HEK293T (cell line): ENCODE measurements at places on chromosomes 3 and 15.
A peak's percentile ranks its signal among the peaks of the same experiment; 100 is the strongest.

DNA sequence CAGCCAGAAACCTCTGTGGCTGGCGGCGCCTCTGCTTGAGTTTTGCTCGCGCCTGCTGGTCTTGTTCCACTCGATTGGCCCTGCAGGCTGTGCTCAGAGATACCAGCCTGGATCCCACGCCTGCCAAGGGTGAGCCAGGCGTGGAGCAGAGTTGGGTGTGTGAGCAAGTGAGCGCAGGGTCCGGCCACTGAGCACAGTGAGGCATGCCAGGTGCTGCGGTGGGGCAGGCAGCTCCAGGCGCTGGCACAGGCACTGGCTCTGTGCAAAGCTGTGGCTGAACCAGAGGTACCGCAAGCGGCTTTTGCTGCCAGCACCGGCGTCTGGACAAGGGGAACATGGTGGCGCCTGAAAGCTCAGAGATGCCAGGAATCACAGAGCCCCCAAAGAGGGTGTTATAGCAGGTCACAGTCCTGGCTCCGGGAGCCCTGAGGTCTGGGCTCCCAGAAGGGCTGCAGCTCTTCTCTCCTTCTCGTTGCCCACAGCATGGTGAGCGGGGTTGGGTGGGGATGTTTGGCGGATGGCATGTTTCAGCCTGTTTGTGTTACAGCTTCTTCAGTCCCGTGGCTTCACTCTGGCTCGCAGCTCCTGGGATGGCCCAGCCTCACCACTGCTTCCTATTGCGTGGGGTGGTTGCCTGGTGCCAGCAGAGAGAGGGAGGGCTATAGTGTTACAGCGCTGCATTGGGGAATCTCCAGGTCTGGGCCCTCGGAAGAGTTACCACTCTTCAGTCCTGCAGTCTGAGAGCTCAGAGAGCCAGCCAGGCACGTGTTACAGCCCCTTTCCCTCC, 73.9 kb downstream of the NR1D2 start:
- DNase-seq, result no peak

DNA sequence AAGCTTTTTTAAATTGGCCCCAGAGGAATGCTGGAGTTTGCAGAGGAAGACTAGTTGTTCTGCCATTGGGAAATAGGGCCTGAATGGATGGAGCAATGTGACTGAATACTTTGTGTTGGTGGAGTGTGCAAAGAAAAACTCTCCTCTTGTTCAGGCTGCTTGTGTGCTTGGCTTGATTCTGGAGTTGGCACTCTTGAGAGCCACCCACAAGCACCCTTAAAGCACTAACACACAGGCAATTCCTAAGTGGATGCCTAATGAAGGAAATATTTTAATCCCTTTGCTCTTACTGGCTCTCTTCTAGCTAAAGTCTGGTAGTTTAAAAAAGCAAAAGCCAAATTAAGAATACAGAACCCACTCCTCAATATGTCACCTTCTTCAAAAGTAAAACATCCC, 304.4 kb upstream of the C2CD4B start:
- no peak for DNase-seq

GRCh38 chr3:103195216-103195615, 760.4 kb downstream of the ZPLD1 start:
- no peak for DNase-seq

- peak; percentile 16 for DNase-seq
Measured at GRCh38 chr3:183252973-183253527, at the start of gene B3GNT5. B3GNT5 (plus strand) TSS chr3:183253253; CDS start chr3:183269799, 16,546 bp downstream.

GRCh38 chr3:217099-217813, 20.7 kb downstream of the CHL1 start:
- DNase-seq, result no peak

DNA sequence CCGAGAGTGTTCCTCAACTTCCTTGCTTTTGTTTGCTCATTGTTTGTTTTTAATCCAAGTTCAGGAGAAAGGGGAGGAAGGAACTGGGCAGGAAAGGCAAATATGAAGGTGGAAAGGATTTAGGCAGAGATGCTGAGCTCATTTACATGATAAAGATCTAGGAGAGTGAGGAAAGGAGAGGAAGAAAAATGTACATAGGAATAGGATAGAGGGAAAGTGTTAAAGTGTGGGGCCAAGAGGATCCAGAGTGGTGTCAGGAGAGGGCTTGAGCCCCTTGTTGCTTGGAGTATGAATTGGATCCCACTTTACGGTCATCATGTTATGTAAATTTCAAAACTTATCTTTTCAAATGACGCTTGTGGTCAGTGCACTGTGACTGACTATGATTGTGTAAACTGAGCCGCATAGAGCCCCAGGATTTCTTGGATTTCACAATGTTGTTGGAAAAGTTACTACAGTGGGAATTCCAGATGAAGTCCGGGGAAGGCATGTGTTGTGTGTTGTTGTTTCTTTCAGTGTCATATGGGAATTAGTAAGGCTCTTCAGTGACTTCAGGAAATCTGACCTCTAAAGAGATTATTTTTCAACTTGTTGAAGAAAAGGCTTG, 15.0 kb upstream of the PLD1 start:
- DNase-seq, result no peak

- no peak for DNase-seq
Measured at GRCh38 chr15:27743638-27744037, 355.5 kb downstream of the OCA2 start.

GRCh38 chr15:68054628-68055223, 611 bp downstream of the PIAS1 start:
- peak; percentile 71 for DNase-seq

GRCh38 chr3:141336672-141337522, 31.4 kb upstream of the ZBTB38 start:
- no peak for DNase-seq

DNA sequence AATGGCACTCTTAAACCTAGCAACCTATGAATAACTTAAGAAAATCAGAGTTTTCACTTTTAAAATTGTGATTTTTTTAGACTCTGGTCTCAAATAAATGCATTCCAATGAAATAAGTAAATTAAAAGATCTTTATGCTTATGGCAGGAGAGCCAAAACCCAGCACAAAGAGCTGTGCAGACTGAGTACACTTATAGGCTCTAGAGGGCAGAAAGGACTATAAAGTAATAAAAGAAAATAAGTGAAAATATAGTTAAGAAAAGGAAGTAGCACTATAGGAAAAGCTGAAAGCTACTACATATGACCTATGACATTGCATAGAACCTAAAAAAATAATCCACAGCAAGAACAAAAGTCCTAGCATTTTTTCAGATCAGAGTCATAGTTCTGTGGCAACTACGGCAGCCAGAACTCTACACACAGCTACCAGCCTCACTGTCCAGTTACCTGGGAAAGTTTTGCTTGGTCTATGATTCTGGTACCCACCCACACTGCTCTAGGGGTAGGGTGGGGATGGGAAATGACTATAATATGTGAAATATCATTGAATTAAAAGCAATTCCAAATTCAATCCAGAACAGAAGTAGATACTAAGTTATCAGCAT, 30.5 kb downstream of the CLASP2 start:
- DNase-seq, result no peak

- no peak for DNase-seq
Measured at GRCh38 chr3:172287937-172288477, 160.2 kb downstream of the GHSR start.

GRCh38 chr3:111720681-111721380, 125.7 kb upstream of the ZBED2 start:
- DNase-seq, result no peak

DNA sequence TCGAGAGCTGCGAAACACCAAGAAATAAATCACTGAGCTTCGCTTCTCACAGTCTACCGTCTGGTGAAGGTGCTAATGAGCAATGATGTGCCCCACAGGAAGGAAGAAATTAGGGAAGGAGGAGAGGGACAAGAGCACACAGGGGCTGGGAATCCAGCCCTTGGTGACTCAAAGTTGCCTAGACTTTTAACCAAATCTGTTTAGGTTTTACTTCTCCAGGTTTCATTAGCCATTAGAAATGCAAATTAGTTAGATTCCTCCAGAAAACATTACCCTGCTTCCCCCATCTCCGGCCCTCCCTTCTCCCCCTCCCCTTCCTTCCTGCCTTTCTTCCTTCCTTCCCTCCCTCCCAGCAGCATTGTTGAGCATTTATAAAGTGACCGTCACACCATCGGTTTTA, 59.3 kb upstream of the UBE2E1 start:
- DNase-seq, result no peak

DNA sequence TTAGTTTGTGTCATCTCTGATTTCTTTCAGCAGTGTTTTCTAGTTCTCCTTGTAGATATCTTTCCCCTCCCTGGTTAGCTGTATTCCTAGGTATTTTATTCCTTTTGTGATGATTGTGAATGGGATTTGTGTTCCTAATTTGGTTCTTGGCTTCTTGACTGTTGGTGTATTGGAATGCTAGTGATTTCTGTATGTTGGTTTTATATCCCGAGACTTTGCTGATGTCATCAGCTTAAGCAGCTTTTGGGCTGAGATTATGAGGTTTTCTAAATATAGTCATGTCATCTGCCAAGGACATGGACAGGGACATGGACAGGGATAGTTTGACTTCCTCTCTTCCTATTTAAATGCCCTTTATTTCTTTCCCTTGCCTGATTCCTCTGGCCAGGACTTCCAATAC, 35.8 kb downstream of the MYO9A start:
- no peak for DNase-seq

GRCh38 chr3:194111336-194111735, 24.6 kb upstream of the HES1 start:
- no peak for DNase-seq

GRCh38 chr3:149800693-149801092, 8.3 kb upstream of the ANKUB1 start:
- DNase-seq, result no peak

DNA sequence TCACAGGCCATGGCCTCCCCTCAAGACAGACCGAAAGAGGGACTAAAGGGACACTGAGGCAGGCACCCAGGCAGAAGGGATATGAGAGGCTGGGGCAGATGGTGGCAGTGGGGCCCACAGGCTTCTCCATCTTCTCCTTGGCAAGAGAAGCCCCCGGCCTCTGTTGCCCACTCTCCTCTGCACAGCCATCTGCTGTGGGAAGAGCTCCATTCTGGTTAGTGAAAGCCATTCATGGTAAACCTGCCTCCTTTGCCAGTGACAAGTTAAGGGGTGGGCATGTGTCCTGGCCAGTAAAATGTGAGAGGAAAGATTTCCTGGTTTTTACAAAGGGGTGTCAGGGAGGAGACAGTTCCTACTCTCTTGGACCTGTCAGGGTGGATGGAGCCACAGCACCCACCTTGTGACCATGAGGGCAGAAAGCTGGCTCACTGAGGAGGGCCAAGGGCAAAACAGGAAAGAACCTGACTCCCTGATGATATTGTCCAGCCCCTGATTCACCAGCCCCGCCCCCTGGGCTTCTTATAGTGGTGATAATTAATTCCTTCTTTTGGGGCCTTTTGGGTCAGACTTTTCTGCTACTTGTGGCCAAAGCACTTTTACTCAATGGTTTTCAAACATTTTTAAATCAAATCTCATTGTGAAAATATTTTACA, 130.4 kb upstream of the SMAD3 start:
- DNase-seq, result no peak

DNA sequence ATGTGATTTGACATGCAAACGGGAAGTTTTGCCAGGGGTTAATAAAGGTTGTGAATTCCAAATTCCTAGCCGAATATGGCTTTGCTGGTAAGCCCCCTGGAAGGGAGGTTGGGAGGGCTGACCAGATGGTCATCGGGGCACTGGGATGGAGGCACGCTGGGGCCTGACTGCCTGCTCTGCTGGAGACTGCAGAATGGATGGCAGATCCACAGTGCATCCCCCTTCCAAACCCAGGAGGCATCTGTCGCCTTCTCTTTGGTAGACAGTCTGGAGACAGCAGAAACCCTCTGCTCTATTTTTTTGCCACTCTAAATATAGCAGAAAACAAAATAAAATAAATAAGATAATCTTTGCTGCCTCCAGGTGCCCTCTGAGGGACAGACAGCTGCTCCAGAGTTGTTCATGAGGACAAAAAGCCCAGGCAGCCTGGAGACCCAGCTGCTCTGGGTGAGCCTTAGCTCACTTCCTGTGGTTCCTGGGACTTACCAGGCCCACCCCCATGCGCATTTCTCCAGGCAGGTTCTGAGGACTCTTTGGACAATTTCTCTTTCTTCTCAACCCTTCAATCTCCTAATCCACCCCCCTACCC, 6.1 kb upstream of the SPTBN5 start:
- no peak for DNase-seq

GRCh38 chr3:106423321-106424225, 554.8 kb upstream of the CBLB start:
- no peak for DNase-seq

- no peak for DNase-seq
Measured at GRCh38 chr3:117748131-117748530, 1038.6 kb downstream of the TUSC7 start.

DNA sequence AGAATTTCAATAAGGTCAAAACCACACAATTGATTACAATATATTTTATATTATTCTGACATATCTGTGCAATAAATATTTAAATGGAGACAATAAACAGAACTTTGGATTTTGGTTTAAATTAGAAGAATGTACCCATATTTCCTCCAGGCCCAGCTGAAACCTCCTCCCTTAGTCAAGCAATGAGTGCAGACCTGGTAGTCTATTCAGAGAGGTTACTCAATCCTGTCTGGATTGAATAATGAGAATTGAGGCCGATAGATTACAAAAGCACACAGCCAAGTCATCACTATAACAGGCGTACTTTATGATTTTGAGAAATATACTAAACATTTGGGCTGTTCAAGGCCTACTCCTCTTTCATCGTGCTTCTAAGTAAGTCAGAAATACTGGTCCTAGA, 114.5 kb upstream of the STRIT1 start:
- no peak for DNase-seq

DNA sequence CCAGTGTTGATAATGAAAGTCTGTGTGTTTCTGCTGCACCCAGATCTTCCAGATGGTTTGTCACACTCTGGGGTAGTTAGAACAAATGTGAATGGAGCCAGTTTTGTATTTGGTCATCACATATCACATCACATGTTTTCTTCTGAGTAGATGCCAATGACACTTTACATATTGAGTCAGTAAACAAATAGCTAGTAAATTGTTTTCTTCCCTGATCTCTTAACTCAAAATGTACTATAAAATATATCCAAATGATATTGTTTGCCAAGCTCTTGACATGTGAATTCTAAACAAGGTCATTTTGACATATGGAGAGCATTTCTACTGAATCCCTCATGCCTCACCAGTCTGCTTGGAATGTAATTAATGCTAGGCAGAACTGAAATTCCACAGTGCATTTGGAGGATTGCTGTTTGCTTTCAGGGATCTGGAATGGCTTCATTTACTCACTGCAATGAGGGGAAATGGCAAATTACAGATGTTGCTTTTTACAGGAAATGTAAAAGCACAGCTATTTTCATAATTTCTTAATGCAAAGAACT, 45.0 kb downstream of the PDHB start:
- no peak for DNase-seq

DNA sequence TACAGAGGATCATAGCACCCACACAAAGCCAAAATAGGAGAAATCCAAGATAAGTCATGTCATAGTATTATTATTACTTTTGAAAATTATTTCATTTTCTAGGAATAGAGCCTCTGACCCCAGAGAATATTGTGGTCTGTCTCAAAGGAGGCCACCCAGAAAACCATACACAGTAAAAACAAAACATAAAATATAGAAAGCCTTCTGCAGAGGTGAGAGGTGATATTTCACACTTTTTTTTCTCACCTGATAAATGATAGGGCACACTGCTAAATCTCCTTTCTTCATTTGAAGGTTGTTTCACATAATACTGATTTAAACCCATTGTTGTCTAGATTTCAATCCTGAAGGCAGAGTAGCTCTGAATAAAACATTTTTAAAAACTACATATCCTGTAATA, 7.0 kb upstream of the CMC1 start:
- DNase-seq, result no peak
